SW 1271 (cell line): ENCODE measurements at places on chromosomes 6 and 20.

DNA sequence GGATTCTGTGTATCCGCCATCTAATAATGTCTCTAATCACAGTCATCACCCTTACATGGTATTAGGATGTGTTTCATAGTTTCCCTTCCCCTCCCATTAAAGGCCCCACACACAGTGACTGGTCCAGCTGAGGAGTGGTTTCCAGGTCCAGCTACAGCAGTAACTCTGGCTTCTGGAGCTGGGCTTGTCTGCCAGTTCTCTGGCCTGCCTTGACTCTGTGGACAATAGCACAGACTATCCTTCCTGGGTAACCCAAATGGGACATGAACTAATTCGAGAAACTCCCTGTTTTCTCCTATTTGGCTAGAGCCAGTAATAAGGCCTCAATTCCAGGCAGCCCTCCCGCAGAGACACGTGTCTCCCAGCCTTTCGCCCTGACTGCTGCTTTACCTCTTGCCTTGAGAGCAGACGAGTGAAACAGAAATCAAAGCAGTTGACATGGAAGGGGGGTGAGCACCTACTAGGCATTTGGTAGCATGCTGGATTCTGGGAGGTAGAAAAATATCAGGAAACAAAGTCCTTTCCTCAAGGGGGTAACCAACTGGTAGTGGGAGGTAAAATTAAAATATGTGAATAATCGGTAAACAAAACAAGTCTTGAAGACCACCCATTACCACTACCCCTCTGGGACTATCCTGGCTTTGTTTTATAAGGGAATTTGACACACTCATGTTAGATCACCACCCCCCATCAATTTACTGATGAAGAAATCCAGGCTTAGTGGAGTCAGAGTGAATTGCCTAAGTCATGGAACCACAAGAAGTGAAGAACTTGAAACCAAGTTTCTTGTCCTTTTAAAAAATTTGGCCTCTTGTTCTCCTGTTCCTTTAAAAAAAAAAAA is 1.2 kb downstream of the TRAF3IP2 start:
- DNase-seq = no peak

GRCh38 chr6:13437218-13437996 is 50.0 kb downstream of the GFOD1 start:
- no peak for DNase-seq

GRCh38 chr6:111482188-111482958 is 645 bp downstream of the REV3L start:
- peak; percentile 38 for DNase-seq

GRCh38 chr6:1047981-1048541 is 263.8 kb upstream of the FOXQ1 start:
- no peak for DNase-seq

DNA sequence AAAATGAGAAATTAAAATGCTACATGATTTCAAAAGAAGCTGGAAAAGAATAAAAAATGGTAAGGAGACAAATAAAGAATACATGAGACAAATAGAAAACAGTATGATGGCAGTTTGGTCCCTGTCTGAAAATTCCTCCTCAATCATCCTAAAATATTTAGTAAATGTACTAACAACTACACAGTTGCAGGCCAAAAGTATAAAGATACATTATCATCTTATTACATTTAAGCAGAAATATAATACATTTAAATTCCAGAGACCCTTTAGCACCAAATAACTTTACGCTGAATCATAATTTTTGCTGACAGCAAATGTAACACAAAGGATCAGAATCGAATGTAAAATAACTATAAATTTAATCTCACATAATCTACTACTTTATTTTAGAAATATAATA is 4.4 kb downstream of the HMGCLL1 start:
- no peak for DNase-seq

- no peak for DNase-seq
These were observed 42.8 kb upstream of the TASP1 start for GRCh38 chr20:13681248-13682125.

DNA sequence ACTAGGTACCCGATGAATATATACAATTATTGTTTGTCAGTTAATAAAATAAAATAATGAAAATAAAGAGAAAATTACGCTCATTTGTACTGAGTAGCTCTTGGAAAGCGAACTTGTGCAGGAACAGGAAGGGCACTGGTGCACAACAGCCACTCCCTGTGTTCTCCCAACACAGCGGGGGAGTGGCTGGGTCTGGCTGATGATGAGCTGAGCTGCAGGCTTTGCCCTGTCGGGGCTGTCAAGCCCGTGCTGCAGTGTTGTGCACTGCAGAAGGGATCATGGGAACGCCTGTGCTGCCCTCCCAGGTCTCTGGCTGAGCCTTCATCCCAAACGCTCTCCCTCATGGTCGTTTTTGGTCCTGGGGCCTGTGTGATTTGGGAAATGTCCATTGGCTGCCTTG is 131.7 kb upstream of the MAP3K4 start:
- DNase-seq = no peak

DNA sequence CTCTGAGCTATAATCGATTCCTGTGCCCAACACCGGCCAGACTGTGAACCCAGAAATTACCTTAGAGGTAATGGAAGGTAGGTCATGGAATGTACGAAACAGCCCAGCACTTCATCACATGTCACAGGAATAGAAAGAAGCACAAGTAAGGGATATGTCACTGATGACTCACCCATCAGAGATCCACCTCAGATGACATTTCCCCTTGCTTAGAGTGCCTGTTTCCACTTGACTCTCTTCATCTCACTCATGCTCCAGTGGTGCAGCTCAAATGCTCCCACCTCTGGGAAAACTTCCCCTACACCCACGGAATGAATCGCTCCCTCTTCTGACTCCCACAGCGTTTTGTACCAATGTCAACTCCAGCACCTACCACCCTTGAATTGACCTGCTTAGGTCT is 381.6 kb upstream of the CNR1 start:
- no peak for DNase-seq
